ENCODE measurements at places on chromosomes 5 and 9.

- peak; percentile 46 for DNase-seq
Observed at GRCh38 chr5:91313757-91314673, 69.1 kb downstream of the ARRDC3 start.

DNA sequence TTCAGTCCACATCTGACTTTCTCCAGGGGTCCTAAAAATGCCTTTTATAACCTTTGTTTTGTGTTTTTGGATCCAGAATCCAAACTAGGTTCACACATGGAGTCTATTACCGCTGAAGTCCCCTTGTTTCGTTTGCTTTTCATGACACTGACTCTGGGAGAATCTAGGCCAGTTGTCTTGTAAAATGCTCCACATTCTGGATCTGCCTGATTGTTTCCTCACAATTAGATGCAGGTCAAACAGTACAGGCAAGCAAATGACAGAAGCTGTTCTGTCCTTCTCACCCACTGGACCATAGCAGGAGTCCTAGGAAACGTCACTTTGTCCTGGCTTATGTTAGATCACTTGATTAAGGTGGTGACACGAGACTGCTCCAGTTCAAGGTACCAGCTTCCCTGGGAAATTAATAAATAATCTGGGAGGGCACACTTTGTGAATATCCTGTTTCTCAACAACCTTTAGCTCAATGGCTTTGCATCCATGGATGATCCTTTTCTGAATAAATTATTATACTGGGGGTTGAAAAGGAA, 34.1 kb downstream of the FABP6 start:
- no peak for DNase-seq

- no peak for DNase-seq
Observed at GRCh38 chr5:93572101-93572607, 8.9 kb downstream of the NR2F1-AS1 start.

GRCh38 chr5:68748101-68748500, 345.7 kb upstream of the SLC30A5 start:
- no peak for DNase-seq

- no peak for DNase-seq
Observed at GRCh38 chr5:76801803-76802195, 17.0 kb upstream of the F2RL1 start.

DNA sequence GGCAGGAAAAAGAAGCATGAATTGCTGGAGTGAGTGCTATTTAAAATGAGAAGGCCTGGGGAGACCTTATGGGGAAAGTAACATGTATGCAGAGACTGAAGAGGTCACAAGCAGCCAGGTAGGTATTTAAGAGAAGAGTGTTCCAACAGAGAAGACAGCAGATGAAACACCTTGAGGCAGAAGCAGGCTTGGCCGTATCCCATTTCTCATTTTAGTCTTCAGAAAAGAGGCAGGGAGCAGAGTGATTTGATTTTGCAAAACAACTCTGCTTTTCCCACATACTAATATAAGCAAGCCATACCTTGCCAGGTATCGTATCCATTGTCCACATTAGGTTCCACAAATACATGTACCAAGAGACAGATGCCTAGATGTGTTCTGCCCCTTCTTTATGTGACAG, 244.3 kb downstream of the ASTN2 start:
- no peak for DNase-seq

DNA sequence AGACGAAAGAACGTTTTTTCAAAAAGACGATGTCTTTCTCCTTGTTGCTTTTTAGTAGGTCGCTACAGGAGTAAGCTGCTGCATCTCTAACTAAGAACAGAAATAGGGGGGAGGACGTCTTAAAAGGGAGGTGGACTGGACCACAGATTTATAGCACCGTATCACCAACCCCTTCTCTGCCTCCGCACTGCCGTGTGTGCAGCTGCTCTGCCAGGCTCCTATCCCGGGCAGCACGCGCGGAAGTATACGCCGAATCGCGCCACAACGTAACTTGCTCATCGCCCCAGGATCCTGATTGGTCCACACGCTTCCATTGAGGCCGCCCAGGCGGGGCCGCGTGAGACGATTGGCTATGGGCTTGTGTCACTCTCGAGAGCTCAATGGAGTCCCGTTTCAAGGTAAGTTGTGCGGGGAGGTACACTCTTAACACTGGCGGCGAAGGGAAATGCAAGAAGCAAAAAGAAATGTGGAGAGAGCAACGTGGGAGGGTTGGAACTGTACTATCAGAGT, at the start of gene ELAVL2:
Gene ELAVL2 (minus strand): TSS at position 121 of the 510 bp plus-strand sequence. CDS start 64,006 bp downstream, outside the sequence.
- DNase-seq, result peak; percentile 96

DNA sequence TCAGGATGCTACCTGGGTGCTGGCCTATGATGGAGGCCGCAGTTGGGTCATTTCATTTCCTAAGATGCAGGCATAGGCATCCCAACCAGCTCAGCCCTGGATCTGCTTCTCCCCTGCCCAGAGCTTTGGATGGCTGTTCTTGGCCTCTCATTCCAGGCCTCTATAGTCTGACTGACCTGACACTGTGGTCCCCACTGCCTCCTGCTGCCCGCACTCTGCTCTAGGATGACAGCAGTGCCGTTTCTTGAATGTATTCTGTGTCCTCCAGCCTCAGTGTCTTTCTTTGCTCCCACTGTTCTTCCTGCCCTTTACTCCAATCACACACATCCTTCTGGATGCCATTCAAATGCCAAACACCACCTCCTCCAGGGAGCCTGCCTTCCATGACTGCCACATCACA, 235.7 kb downstream of the HSPA4 start:
- DNase-seq, result peak; percentile 78

DNA sequence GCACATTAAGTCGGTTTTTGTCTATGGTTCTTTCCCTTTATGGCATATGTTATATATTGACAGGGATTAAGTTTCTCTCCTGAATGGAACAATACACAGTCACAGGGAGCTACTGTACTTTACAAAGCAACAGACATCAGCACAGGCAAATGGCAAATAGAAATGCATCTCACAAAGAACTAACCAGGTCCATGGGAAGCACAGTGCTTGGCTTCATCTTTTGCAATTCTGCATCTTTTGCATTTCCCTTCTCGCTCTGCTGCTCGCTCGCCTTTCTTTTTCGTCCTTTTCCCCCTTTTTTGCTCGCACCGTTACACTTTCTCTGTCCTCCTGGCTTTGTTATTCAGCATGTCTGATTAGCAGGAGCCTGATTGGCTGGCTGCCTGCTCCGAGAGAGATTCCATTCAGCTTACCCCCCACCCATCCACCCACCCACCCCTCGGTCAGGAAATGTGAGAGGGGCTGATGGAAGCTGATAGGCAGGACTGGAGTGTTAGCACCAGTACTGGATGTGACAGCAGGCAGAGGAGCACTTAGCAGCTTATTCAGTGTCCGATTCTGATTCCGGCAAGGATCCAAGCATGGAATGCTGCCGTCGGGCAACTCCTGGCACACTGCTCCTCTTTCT, at the start of gene ADAMTSL1:
Gene ADAMTSL1 (plus strand): TSS at position 502 of the 628 bp plus-strand sequence. CDS start 80 bp downstream, at position 582.
- peak; percentile 39 for DNase-seq

DNA sequence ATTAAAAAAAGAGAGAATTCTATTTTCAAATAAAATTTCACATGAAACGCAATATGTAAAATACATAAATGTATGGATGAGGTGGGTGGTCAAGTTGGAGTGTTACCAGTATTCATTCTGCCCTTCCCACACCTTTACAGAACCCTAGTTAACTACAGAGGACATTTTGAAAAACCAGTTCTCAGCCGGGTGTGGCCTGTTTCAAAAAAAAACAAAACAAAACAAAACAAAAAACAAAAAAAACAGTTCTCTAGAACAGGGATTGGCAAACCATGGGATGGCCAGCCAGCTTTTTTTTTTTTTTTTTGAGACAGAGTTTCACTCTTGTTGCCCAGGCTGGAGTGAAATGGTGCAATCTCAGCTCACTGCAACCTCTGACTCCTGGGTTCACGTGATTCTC, 28.4 kb upstream of the HK3 start:
- no peak for DNase-seq

DNA sequence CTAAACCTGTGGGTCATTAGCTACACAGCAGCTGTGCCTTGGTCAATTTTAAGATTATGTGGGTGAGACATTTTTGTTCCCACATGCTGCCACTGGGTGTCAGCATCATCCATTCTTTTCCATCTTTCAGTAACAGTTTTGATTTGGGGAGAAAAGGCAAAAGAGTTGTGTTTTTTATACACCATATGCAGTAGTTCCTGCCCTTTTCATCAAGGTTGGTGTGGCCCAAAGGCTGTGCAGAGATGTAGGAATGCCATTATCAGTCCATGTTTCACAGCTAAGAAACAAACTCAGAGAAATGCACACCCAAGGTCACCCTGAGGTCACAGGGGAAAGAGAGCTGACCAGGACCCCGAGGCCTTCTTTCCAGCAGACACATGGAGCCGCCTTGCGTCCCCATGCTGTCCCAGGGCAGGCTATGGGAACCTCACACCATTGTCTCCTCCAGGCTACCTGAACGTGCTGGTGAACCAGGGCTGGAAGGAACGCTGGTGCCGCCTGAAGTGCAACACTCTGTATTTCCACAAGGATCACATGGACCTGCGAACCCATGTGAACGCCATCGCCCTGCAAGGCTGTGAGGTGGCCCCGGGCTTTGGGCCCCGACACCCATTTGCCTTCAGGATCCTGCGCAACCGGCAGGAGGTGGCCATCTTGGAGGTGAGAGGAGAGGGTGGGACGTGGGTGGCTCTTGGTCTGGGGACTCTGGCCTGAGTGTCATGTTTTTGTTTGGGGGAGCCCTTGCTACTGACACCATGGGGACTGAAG, 27.8 kb upstream of the GRPEL2 start:
- no peak for DNase-seq

DNA sequence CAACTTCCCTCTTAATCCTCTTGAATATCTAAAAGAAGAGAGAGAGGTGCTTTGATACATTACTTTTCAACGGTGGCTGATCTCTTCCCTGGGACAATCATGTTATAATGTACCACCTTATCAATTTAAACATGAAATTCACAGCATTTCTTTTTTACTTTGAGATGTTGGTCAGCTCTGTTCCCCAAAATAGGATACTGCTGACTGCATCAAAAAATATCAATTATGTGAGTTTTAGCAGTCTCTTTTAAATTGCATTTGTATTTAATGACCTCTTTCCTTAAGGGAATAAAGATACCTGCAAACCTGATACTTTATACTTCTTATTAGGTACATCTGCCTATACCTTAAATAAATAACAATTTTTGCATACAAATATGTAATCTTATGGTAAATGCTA, 58.4 kb upstream of the MARCHF11 start:
- DNase-seq, result no peak

GRCh38 chr5:116231288-116231687, 146.5 kb downstream of the COMMD10 start:
- no peak for DNase-seq

GRCh38 chr9:133239533-133240090, 30.6 kb upstream of the OBP2B start:
- no peak for DNase-seq

- no peak for DNase-seq
Observed at GRCh38 chr5:98604301-98604700, 169.2 kb upstream of the RGMB start.

DNA sequence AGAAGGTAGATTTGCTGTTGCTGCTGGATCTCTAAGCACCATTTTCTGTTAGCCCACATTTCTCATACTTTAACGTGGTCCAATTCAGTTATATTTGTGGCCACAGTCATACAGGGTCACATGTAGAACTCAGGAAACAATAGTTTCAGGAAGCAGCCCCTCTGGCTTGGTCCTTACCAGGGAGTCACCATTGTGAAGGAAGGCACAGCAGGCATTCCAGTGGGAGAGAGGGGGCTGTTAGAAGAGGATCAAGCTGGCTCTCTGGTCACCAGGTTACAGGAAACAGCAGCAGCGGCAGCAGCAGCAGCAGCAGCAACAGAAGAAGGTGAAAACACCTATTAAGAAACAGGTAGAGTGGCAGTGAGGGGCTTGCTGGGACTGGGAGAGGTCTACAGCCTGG, 14.5 kb downstream of the C9orf43 start:
- no peak for DNase-seq

- no peak for DNase-seq
Observed at GRCh38 chr5:180303226-180304015, 11.5 kb upstream of the MAPK9 start.

- no peak for DNase-seq
Observed at GRCh38 chr5:33308586-33308985, 132.2 kb upstream of the TARS1 start.

DNA sequence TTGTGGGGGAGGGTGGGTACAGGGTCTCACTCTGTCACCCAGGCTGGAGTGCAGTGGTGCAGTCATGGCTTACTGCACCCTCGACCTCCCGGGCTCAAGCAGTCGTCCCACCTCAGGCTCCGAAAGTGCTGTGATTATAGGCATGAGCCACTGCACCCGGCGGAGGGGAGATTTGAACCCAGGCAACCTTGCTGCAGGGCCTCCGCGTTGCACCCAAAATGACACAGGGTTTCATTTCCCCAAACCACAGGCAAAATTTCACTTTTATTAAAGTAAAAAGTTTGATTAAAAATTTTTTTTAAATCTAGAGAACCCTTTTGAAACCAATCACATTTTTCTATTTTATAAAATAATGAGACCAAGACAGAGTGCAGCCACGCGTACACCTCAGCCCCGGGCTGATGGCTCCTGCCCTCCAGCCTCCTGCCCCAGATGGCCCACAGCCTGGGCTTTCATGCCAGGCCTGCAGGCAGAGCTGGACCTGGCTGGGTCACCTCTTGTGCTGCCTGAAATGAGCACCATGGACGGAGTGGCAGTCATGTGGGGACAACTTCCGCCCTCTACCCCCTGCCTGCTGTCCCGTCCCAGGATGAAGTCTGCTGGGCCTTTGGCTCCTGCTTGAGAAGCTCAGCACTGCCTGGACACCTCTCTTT, 30.5 kb downstream of the USP20 start:
- DNase-seq, result no peak

DNA sequence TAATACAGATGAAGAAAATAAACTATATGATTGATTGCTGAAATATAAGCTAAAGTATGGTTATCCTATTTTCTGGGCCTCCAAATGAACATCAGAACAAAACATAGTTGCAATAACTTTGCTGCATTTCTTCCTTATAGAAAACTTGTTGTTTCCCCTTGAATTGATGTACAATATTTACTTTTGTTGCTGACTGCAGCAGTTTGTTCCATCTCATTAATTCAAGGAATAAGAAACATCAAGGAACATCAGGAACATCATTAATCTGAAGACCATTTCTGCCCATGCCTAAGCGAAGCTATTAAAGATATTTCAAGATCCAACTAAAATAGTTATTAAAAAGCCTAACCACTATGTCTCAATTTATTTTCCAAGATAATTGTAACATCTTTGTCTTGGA, 363.6 kb upstream of the EDIL3 start:
- no peak for DNase-seq

GRCh38 chr5:2300861-2301574, 418.3 kb upstream of the IRX4 start:
- DNase-seq, result no peak

GRCh38 chr9:109574061-109574882, 76.2 kb upstream of the PTPN3 start:
- DNase-seq, result no peak

DNA sequence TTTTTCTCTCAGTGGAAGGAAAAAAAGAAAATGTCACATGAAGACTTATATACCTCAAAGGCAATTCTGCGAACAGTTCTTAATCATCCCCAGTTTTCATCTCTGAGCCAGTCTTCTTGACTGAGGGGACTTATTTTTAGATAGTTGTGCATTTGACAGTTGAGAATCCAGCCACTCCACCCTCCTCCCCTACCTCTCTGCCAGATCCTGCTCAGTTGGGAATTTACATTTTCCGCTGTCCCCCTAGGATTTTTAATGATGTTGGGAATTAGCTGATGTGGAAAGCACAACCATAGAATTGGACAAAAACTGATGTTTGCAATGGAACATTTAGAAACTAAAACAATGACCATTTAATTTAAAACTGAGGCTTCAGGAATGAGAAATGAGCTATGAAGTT, 194.3 kb upstream of the PIK3R1 start:
- no peak for DNase-seq

GRCh38 chr5:89236900-89237299, 353.9 kb upstream of the MEF2C start:
- no peak for DNase-seq

- no peak for DNase-seq
Observed at GRCh38 chr5:167633114-167633513, 658.3 kb upstream of the WWC1 start.

Data from dorsolateral prefrontal cortex (tissue), 122 donors.